ENCODE measurements at places on chromosomes 2 and 18.

GRCh38 chr2:131801210-131801744 is 273.6 kb downstream of the CCDC74A start:
- DNase-seq: no peak

DNA sequence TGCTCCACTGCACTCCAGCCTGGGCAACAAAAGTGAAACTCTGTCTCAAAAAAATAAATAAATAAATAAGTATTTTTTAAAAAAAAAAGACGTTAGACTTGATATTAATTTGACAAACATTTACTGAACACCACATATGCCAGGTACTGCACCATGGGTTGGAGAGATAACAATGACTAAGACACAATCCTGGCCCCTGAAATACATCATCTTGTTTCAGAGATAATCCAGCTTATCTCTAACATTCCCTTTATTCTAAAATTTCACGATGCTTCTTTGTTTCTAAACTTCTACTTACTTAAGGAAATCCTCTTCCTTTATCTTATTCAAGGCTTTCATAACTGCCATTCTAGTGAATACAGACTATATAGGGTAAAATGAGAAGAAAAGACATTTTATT is 55.0 kb upstream of the PEX13 start:
- DNase-seq: no peak

DNA sequence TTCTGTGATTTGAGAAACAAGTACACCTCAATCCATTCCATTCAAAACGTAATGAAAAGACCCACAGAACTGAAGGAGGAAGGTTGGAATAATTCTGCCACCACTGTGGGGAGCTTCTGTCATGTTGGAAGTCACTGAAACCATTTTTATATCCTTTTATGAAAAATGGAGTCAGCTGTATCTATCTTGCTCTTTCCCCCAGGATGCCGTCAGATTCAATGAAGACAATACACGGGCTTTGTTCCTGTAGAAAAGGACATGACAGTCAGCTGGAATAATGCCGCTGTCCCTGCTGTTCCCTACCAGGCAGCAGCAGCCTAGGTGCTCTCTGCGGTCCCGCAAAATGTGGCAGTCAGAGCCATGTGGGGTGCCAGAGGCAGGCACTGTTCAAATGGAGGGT is 52.5 kb upstream of the APCDD1 start:
- no peak for DNase-seq

- no peak for DNase-seq
These were observed 65.3 kb downstream of the TWIST2 start for GRCh38 chr2:238912916-238913875.

DNA sequence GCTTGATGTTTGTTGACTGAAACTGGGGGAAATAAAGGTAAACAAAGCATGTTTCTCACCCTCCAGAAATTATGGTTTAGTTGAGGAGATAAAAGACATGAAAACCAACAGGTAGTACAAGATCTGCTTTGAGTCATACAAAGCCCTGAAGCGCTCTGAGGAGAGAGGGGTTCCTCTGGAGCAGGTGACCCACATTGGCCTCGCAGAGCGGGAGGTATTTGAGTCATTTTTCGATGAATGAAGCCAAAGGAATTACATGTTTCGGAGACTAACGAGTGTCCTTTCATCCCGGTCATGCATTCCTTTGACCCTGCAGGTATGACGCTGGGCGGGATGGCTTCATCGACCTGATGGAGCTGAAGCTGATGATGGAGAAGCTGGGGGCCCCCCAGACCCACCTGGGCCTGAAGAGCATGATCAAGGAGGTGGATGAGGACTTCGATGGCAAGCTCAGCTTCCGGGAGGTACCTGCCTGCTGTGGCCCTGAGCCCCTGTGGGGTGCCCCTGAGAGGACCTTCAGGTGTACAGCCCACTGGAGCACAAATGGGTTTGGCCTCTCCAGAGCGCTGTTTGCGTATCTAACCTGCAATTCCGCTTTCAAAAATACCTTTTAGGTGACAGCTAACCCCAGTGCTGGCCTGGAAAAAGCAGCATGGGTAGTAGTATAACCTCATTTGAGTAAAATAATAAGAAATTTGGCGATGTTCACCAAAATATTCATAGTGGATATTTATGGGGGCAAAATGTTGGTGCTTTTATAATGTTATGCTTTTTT is 29.3 kb downstream of the EFHD1 start:
- DNase-seq: no peak

DNA sequence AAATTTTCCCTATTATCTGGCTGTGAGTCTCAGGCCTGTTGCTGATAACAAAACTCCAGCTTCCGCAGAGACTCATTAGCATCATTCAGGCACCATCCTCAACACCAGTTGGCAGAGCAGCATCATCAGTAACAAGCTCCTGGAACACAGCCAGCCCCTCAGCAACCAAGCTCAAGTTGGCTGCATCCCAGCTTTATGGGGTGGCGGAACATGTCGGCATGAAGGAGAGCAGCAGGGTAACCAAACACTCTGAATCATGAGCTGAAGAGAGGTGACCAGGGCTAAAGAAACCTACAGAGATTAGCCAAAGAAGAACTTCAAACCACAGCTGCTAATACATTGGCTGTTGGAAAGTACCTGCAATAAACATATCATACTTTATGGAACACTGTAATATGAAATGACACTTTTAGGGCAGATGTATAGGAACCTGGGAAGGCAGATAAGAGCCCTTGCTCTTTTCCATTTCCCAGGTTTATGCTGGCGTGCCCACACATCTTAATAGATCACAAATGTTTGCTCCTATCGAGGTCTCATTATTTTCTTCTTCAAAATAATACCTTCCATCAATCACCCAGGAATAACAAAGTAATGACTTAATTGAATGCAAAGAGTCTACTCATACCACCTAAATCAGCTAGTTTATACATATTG is 63.8 kb downstream of the PDE11A start:
- peak; percentile 63 for DNase-seq

GRCh38 chr2:171342067-171342413 is 91.8 kb downstream of the METTL8 start:
- no peak for DNase-seq

GRCh38 chr2:219116776-219117646 is 43.6 kb downstream of the NHEJ1 start:
- DNase-seq: no peak

GRCh38 chr2:237601453-237602116 is 11.1 kb upstream of the RAB17 start:
- no peak for DNase-seq
